ENCODE measurements at places on chromosomes 1 and 21.

DNA sequence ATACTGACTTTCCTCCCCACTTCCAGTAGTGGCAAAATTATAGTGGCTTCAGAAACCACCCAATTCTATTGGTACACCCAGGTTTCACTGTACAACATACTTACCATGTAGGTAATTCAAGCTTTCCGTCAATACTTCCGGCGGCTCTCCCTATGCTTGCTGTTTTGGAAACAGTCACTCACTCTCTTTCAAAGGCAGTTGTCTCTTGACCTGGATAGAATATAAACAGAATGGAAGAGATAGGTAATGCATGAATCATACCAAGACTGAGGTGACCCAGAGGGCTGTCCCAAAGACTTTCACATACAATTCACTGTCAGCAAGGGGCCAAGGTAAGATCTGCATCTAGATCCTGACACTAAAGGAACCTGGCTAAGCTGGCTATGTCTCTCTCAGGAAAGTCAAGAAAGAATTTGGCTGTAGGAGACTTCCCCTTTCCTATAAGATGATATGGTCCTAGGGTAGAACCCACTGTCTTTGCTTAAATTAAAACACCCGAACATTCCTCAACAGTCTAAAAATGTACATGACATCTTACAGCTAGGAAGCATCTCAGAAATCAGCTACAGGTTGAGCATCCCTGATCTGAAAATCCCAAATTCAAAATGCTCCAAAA is 59.6 kb downstream of the LUZP1 start:
- DNase-seq, result no peak

DNA sequence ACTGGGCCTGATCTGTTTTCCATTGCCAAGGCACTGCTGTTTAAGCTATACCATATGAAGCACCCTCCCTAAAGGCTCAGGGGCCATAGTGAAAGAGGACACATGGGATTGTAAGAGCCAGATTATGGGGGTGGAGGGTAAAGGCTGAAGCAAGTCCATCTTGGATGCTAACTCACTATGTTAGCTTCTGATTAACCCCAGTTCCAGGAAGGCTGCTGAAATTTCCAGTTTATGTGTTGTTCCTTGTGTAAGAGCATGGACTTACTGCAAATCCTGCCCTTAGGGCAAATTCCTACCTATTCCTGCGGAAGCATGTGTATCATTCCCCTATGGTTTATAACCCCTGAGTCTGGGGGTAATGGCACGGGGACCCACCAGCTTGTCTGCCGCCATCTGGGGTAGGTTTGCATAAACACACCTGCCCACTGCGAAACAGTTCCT is 91.8 kb upstream of the SERBP1 start:
- no peak for DNase-seq

GRCh38 chr1:9181990-9182783 is 52.4 kb upstream of the H6PD start:
- no peak for DNase-seq

- no peak for DNase-seq
Observed at GRCh38 chr1:219120624-219121544, 52.8 kb upstream of the LYPLAL1 start.

DNA sequence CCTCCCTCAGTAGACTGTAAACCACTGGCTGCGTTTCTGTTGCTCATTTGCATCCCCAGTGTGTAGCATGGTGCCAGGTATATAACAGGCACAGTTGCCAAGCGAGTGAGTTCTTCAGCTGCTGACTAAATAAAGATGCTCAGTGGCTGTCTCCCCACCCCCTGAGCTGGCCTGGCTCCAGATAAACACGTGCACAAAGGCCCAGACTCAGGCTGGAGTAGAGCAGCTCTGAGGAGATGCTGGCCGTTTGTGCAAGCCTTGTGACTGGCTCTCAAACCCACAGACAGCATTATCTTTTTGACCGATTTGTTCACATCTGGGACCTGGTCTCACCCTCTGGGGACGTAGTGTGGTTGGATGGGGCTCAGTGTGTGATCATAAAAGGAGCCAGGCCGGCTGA is 7.1 kb downstream of the CHRNB2 start:
- DNase-seq, result no peak

- DNase-seq, result no peak
Observed at GRCh38 chr1:156543066-156543465, 29.3 kb downstream of the IQGAP3 start.

DNA sequence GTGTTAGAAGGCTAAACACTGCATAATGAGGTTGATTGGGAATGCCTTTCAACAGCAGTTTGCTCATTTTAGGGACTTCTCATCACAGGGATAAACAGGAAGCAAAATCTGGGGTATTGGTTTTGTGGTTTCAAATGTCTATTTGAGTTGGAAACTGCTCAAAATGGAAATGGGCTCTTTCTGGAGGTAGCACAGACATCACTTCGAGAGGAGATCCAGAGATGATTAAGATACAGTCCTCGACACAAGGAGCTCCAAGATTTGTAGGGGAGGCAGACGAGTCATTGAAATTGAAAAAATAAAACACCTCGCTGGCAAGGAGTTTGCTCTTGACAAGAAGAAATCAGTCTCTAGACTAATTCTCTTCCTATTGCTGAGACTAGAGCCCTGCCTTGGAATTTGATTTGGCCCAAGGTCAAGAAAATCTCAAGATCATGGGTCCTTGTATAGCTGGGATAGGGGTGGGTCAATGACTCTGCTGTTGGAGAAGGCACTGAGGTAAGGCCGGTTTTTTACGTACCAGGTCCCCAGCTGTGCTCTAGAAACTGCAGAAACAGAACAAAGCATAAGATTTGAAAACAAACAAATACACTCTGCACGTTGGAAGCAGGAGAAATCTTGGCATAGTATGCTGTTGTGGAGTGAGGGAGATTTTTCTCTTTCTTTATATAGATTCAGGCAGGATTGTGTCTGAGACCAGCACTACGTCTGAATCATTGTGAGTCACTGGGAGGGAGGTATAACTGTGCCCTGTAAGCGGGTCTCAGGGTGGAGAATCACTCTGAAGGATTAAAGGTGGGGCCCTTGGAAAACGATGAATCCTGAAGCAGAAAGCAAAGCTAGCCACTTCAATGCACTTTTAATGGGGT is 17.7 kb upstream of the KLHDC8A start:
- no peak for DNase-seq

Measured in iPS DF 6.9 (cell line).